ENCODE measurements at places on chromosomes 2 and 18. TPM values are rescaled to one million over a fixed set of nuclear protein-coding genes. Genes with fewer than 3 reads are reported as not detected.

RESP18 gene
- not detected for total RNA-seq

HAAO gene
- total RNA-seq: 15.7 TPM

DSC2 gene
- total RNA-seq: 50.4 TPM

GRCh38 chr2:189854940-189855339, 70.7 kb downstream of the PMS1 start:
- no peak for DNase-seq

GRCh38 chr2:226701052-226701451, 98.6 kb downstream of the IRS1 start:
- no peak for DNase-seq

GRCh38 chr2:152369176-152369860, 34.3 kb downstream of the FMNL2 start:
- no peak for DNase-seq

GRCh38 chr2:176482107-176482506, 212.9 kb downstream of the MTX2 start:
- no peak for DNase-seq

DNA sequence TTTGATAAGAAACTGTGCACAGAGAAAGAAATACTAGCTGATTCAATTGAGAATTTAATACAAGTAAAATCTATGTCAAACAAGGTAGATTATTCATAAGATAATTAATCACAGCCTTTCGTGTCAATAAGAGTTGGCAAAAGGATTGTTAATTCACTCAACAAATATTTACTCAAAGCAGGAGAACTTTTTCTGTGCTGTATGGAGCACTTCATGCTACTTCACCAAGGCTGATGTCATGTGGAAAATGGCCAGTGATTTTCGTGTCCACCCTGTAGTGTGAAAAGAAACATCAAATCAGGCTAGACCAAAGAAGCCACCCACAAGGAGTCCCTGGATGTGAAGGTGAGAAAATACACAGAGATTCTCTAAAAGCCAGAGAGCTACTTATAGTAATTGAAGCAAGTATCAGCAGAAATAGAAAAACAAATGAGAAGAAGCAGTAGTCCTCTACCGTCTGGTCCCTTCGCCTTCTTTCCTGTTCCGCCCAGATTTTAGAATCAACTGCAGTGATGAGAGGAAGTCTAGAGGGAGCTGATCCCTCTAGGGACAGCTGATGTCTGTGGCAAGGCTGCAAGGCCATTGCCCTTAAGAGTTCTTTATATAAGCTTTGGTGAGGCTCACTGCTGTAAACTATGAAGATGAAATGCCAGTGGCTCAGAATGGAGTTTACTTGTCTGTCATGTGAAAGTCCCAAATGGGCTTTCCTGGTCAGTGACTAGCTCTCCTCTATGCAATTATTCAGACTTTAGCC, 201.3 kb upstream of the APCDD1 start:
- no peak for DNase-seq

Data from Peyer's patch (tissue), 4 donors.